ENCODE measurements at places on chromosomes 3 and 15. TPM values are rescaled to one million over a fixed set of nuclear protein-coding genes. Genes with fewer than 3 reads are reported as not detected.

TMIE gene
- total RNA-seq: not detected

- peak; percentile 48 for DNase-seq
Measured at GRCh38 chr15:78065284-78065872, 12.1 kb downstream of the TBC1D2B start.

DNA sequence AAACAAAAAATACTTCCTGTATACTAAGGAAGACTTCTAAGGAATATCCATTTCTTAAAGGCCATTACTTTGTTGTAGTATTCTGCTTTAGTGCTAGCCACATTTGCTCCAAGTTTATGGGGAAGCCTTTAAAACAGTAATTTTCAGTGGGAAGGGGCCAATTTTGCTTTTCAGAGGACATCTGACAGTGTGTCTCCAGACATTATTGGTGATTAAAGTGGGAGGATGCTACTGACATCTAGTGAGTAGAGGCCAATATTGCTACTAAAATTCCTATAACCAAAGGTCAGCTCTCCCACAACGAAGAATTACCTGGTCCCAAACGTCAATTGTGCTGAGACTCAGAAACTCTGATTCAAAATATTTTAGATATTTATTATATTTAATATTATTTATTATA, 24.8 kb downstream of the SLC28A2 start:
- no peak for DNase-seq

CLDN18 gene
- total RNA-seq: not detected

DNA sequence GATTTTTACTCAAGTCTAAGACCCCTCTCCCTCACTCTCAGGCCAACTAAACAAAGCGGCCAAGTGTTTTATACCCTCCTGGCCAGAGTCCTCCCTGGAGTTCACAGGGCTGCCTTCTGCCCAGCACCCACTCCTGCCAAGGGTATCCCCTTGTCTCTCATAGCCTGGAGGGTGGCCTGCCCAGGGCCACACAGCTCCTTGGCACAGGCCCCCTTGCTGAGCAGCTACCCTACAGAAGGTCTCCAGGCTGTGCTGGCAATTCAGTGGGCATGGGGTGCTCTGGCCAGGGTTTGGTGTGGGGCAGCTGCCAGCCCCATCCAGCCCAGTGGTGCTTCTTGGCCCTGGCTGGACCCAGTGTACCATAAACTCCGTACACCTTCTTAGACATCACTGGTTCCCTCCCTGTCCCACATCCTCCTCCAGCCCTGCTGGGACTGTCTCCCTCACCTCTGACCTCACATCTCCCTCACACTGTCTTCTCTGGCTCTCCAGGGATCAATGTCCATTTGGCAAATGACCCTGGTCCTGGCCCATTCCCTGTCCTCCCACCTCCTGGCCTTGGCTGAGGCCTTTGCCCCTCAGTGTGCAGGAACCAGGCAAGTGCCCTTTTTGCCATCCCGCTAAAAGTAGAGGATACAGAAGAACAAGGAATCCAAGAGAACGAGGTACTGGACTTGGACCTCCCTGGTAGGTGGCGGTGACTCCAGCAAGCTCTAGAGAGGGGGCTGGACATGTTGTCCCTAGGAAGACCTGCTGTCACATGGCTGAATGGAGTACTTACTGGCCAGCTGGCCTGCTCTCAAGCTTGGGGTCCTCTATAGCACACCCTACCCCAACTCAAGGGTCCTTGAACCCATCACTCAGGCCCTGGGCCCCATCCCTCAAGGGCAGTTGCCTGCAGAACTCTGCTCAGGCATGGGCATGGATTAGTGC, 50.0 kb upstream of the TRPM1 start:
- no peak for DNase-seq

- no peak for DNase-seq
Measured at GRCh38 chr15:62953021-62953420, 89.5 kb upstream of the TPM1 start.

LRRC2 gene
- 1.5 TPM for total RNA-seq

DNA sequence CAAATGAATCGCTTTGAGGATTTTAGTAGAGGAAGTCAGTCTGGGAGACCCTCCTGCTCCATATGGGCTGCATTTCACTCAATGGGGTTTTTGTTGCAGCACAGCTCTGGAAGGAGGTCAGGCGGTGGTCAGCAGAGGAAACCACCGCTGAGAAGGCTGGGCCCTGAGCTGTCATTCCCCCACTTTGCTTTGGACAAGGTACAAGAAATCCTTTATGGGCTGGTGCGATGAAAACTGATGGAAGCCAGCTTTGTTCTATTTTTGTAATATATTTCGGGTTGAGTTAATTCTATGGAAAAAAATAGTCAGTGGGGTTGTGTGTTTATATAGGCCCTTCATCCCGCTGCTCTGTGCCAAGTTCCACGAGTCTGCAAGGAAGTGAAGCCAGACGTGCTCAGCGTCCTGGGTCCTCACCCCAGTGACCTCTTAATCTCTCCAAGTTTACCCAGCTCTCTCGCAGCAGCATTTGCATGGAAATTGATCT, 157.1 kb upstream of the TMC3 start:
- DNase-seq: no peak

- no peak for DNase-seq
Measured at GRCh38 chr3:156820692-156821080, 5.5 kb upstream of the LEKR1 start.
